Urinary bladder (tissue), 4 donors: ENCODE measurements at places on chromosomes 2 and 18. TPM values are rescaled to one million over a fixed set of nuclear protein-coding genes. Genes with fewer than 3 reads are reported as not detected.

The PRKRA gene
- total RNA-seq: 63.9 TPM

The ASTL gene
- 0.85 TPM for total RNA-seq

The LRP1B gene
- total RNA-seq: 13.3 TPM

The UGT1A3 gene
- 1.2 TPM for total RNA-seq

The DOK6 gene
- total RNA-seq: 22.6 TPM

The SGPP2 gene
- total RNA-seq: 3.5 TPM

The MLPH gene
- total RNA-seq: 11.7 TPM

The ZC3H8 gene
- total RNA-seq: 26.3 TPM

The POU3F3 gene
- total RNA-seq: 0.32 TPM

The SNED1 gene
- 11.5 TPM for total RNA-seq

The SLC9A2 gene
- total RNA-seq: 4.2 TPM

The NDC80 gene
- total RNA-seq: 33.0 TPM

The LBX2 gene
- total RNA-seq: 0.95 TPM

The EFR3B gene
- total RNA-seq: 3.8 TPM

The TTN gene
- 153 TPM for total RNA-seq

The EPB41L5 gene
- 48.3 TPM for total RNA-seq

The KIF3C gene
- total RNA-seq: 5.4 TPM

The SERPINB5 gene
- total RNA-seq: 27.1 TPM

The FSIP2 gene
- total RNA-seq: 13.9 TPM

The TTC32 gene
- 19.0 TPM for total RNA-seq

The LIMS4 gene
- not detected for total RNA-seq

The ATP9B gene
- 89.2 TPM for total RNA-seq

The SCYGR2 gene
- total RNA-seq: not detected

The GBX2 gene
- total RNA-seq: not detected

The TOGARAM2 gene
- total RNA-seq: 0.48 TPM

The CD8B2 gene
- total RNA-seq: 0.37 TPM

The IL1A gene
- total RNA-seq: 1.9 TPM

The DIPK1C gene
- 1.6 TPM for total RNA-seq

The CTAGE1 gene
- not detected for total RNA-seq

The VIL1 gene
- total RNA-seq: not detected

The FEV gene
- not detected for total RNA-seq

The SCN2A gene
- total RNA-seq: 5.3 TPM
